Midbrain (tissue), 1 donor: ENCODE measurements at places on chromosomes 11 and 22.
A peak's percentile ranks its signal among the peaks of the same experiment; 100 is the strongest.

DNA sequence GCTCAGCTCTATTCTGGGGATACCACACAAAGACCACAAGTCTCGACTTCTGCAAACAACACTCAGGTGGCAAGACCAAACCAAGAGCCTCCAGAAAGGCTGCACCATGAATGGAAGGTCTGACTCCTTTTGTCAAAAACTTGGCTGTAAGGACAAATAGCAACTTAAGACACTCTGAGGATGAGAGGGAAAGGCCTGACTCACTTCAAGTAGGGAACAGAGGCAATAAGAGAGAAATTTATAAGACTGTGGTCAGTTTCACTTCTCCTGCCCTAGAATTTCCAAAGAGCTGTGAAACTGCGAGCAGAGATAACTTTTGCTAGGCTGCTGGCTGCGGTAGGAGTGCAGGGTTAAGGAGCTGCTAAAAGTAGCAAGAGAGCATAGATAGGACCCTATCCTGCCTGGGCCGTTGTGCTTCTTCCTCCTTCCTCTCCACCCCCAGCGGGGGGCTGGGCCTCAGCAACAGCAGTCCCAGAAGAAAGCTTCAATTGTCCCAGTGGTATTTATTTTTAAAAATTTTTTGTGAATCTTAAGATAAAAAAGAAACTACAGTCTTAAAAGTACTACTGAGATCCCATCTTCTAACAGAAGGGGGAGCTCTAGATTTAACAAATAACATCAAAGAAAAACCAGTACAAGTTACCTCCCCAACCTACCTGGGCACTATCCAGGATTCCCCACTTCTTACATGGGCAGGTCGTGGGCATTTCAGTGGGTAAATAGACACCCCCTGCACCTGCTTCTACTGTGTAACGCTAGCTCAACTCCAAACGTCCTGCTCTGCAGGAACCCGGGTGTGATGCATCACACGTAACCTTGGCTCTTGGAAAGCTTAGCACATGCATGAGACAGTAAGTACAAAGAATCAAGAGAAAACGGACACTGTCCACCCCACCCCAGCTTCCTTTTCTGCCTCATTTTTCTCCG lies 66.4 kb downstream of the SGSM3 start:
- peak; percentile 56 for DNase-seq

DNA sequence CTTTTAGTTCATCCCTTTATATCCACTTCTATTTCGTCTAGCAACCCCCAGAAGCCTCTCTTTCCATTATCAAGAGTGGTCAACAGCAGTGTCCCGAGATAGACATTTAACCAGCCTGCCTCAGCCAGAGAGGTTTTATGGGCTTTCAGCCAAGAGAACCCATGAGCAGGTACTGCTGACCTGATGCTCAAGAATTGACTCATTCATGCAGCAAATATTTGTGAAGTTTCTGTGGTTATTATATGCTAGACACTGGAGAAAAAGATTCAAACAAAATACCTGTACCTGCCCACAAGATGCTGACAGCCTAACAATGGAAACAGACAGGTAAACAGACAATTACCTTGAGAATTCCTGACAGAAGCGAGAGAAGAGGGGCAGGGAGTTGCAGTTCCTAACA lies 9.7 kb upstream of the LRRC55 start:
- no peak for DNase-seq

DNA sequence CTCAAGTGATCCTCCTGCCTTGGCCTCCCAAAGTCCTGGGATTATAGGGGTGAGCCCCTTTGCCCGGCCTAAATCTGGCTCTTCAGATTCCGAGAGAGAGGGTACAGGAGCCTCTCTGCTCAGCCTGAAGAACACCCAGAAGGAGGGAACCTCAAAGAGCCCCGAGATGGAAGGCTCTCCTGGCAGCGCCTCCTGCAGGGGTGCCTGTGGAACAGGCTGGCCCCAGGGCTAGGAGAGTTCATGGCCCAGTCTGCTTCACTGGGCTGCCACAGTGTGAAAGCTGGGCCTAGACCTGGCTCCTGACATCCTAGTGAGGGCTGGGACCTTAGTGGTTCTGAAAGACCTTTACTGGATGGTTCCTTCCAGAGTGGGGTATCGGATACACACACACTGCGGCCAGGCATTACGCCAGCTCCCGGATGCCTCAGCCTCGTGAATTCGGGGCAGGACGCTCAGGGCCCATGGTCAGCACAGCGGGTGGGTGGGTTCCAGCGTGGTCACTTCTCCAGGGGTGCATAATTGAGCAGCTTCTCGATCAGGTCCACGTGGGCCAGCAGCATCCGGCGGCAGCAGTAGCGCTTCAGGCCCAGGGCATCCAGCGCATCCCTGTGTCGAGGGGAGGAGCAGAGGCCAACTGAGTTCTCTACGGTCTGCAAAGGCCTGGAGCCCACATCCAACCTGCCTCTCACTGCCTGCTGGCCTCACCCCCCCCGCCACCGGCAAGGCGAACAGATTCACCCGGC lies 2.3 kb downstream of the POLR2L start:
- DNase-seq: no peak

- DNase-seq: no peak
Observed at GRCh38 chr11:376531-377173, 7.4 kb downstream of the B4GALNT4 start.

GRCh38 chr22:50188356-50188755 lies 2.6 kb downstream of the TRABD start:
- DNase-seq: no peak

- no peak for DNase-seq
Observed at GRCh38 chr11:86148345-86148747, 79.5 kb upstream of the PICALM start.

DNA sequence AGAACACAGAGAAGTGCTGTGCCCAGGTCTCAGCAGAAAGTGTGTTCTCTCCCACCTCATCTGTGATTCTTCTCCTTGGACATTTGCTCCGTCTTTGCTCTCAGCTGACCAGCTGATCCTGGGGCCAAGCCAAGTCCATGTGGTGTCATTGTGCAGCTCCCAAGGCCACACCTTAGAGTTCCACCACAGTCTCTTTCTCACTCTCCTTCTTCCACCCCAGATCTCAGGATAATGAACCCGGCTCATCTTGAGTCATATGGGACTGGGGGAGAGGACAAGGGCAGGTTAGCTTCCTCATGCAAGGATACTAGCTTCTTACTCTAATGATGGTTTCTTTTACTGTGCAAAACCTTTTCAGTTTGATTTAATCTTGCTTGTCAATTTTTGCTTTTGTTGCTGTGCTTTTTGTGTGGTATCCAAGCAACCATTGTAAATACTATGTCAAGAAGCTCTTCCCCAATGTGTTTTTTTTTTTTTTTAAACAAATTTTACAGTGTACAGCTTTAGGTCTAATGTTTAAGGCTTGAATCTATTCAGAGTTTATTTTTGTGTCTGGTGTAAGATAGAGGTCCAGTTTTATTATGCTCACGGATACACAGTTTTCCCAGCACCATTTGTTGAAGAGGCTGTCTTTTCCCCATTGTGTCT lies 75.0 kb upstream of the OR4B1 start:
- no peak for DNase-seq

- no peak for DNase-seq
Observed at GRCh38 chr11:64726211-64726641, 3.2 kb upstream of the NRXN2 start.

DNA sequence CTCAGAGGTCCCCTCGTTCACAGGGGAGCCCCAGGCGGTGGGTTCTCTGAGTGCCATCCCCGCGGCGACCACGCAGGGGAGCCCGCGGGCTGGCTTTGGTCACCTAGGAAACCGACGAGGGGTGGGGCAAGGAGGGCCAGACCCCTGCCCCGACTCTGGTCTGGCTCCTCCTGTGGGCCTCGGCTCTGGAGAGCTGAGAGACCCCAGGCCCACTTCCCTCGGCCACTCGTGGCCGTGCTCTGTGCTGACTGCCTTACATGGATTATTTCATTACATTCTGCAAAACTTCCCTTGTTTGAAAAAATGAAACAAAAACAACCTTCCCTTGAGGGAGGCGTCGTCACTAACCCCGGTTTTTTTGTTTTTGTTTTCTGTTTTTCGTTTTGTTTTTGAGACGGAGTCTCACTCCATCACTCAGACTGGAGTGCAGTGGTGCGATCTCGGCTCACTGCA lies 15.1 kb upstream of the CYTH4 start:
- peak; percentile 33 for DNase-seq

- no peak for DNase-seq
Observed at GRCh38 chr11:1994121-1994520, 3.5 kb downstream of the H19 start.

- no peak for DNase-seq
Observed at GRCh38 chr11:63883791-63884190, 33.2 kb downstream of the RCOR2 start.

GRCh38 chr11:34730544-34731295 lies 109.8 kb downstream of the EHF start:
- DNase-seq: no peak
